Activated CD8-positive, alpha-beta memory T cell treated with anti-CD3 and anti-CD28 coated beads, Interleukin-2, amount 10 ng/mL, durations not matched to agents 7 days and 5 days (primary cell): ENCODE measurements at places on chromosomes 1 and 21.

GRCh38 chr1:215082532-215083382 is at the start of gene KCNK2:
TSS of gene KCNK2 (plus strand) at chr1:215082737. CDS start at chr1:215083386, 649 bp downstream.
- DNase-seq: no peak

DNA sequence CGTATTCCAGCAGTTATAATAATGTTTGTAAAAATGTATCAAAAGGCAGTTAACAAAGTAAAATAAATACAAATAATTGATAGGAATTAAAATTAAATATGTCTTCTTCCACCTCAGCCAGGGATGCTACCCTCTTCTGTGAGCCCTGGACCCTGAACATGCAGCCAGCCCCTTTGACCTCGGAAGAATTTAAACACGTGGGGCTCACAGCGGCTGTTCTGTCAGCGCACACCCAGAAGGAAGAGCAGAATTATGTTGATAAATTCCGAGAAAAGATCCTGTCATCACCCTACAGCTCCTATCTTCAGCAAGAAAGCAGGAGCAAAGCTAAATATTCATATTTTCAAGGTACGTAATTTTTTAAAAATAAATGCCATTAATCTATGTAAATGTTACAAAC is 26.5 kb downstream of the UTS2 start:
- DNase-seq: no peak

GRCh38 chr1:51679435-51679834 is 62.5 kb downstream of the OSBPL9 start:
- DNase-seq: no peak

- no peak for DNase-seq
Measured at GRCh38 chr1:236311040-236311439, 29.3 kb upstream of the ERO1B start.

DNA sequence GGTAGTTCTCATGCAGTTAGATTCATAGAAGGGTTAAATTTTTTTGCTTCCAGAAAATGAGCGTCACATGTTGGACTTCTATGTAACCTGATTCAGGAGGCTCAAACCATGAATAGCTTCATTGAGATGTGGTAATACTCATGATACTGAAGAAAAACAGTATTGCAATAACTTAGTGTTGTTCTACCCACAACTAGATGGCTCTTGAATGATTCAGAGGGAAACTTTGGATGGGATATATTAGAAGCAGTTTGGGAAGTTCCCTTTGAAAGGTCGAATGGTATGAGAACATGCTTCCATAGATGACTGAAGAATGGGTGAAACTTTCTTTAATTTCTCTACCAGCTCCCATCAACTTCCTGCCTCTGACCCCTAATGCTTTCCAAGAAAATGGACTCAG is 211.7 kb upstream of the PTGFR start:
- DNase-seq: no peak

GRCh38 chr21:16775076-16775475 is 737.8 kb upstream of the CXADR start:
- no peak for DNase-seq

DNA sequence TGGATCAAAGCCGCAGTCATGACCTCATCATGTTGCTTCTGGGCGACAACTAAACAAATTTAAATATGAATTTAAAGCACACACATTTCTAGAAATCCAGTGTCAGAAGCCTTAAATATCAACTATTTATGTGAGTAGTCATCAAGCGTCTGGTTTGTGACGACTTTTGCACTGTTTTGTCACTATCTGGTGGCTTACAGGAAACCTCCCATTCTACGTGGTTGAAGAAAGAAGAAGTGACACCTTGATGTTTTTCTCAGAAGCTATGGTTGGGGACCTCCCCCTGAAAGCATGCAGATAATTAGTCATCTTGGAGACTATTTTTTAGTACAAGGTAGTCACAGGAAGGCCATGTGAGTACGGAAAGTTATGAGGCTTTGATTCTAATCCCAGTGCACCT is 58.5 kb downstream of the TENT5C start:
- peak; percentile 88 for DNase-seq

- no peak for DNase-seq
Measured at GRCh38 chr1:110708974-110709440, 34.3 kb upstream of the KCNA3 start.

DNA sequence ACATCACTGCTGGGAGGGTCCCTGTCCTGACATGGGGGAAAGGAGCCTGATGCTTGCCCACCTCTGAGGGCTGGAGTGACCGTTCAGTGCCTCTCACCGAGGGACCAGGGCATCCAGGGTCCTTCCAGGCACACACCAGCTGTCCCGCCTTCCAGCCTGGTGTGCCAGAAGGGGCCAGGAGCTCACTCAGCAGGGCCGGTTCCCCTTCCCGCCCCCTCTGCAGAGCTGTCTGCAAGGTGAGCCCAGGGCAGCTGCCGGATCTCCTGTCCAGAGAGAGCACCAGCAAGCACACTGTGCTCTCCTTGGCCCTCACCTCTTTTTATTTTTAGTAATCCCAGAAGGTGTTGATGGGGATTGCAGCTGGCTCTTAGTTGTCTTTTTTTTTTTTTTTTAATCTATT is 16.9 kb downstream of the H6PD start:
- DNase-seq: no peak

- peak; percentile 96 for DNase-seq
Measured at GRCh38 chr1:26287033-26287711, 7.3 kb downstream of the SH3BGRL3 start.

- DNase-seq: no peak
Measured at GRCh38 chr1:208058267-208058666, 147.3 kb upstream of the CD34 start.

DNA sequence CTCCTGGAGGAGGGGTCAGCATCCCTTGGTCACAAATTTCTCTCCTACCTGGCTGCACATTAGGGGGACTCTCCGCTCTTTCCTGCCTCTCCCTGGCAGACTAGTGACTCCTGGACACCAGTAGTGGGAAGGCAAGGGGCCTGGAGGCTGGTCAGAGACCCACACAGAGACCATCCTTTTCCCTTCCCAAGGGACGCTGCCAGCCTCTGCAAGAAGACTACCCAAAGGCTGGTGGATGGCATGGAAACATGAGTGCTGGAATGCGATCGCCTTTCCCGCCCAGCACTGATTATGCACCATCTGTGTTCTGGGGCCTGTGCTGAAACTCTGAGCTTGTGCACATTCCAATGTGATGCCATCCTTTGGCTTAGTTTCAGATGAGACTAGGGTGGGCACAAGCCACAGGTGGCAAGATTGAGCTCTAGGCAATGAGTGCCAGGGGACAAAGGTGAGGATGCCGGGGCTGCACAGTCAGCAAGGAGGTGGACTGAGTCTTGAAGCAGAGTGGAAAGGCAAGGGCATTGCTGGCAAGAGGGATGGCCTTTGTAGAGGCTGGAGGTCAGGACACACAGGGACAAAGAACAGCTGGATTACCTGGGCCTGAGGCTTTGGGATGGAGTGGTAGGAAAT is 12.6 kb upstream of the EPS8L3 start:
- DNase-seq: no peak

DNA sequence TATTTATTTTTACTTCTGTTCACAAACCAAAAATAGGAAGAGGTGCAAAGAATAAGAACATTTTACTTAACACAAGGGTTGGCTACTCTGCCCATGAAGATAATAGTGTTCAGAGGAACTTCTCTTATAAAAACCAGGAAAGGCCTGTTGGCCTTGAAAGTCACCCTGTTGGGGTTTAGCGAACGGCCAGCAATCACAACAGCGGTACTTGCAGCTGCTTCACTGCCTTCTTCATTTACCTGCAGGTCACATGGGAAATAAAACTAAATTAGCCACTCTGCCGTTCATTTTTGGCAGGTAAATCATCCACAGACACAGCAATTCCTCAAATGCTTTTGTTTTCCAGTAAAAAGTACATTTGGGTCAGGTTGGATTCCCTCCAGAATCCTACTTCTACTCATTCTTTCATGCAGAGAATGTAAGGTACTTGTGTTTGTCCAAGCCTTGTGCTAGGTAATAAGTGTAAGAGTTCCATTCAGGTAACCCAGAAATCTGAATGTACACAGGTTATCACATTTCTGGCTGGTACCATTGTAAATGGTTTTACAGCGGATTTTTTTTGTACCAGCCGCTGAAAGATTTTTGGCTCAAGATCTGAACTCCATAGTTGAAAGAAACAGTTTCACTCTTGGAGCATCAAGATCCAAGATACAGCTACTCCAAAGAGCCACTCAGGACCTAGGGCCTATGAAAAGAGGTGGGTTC is 13.1 kb downstream of the SERPINC1 start:
- DNase-seq: no peak

DNA sequence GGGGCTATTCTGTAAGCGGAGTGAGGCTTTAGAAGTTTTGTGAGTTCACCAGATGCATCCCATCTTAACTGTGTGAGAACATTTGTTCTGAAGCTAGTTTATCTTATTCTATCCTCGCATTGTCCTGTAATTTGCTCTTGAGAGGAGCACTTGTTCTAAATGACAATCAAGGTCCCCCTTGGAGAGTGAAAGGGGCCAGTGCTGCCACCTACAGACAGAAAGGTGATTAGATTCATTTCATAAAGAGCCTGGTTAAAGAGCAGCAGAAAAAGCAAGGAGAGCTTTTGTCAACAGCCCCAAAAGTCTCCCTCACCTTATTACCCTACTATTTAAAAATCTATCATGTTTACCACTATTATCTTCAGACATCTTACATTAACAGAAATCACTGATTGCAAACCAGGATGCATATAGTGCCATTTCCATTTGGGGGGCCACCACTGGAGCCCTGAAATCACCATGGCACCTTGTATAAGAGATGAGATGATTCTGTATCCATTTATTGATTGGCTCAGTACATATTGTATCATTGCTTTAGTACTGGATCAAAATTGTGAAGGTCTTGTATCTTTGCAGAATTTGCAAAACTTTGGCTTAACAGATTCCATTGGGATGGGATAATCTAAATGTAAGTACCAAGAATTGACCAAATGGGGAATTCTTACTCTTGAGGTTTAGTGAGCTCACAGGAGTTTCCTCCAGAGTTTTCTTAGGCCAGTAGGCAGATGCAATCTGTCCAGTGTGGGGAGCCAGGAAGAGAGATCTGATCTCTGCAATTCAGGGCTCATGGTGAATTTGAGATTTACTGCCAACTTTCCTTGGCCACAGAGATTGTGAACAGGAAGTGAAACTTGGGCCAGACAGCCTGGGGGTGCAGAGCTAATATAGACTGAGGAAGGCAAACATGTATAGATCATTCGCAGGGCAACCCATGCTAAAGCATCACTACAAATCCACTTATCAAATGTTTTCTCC is 64.3 kb upstream of the TRABD2B start:
- DNase-seq: no peak

- DNase-seq: no peak
Measured at GRCh38 chr1:245651093-245651492, 496.3 kb downstream of the KIF26B start.

- DNase-seq: peak; percentile 8
Measured at GRCh38 chr1:109816175-109816811, 52.6 kb upstream of the EPS8L3 start.

- no peak for DNase-seq
Measured at GRCh38 chr1:38834221-38834782, 25.3 kb downstream of the RRAGC start.

GRCh38 chr1:47751996-47752451 is 245.2 kb downstream of the TRABD2B start:
- DNase-seq: no peak

GRCh38 chr1:236471653-236472052 is 52.1 kb upstream of the LGALS8 start:
- DNase-seq: no peak

GRCh38 chr1:32988665-32989064 is 24.1 kb upstream of the RNF19B start:
- no peak for DNase-seq

GRCh38 chr1:244010191-244010590 is 40.9 kb upstream of the ZBTB18 start:
- no peak for DNase-seq

- no peak for DNase-seq
Measured at GRCh38 chr1:151512801-151513625, 1.8 kb downstream of the CGN start.

DNA sequence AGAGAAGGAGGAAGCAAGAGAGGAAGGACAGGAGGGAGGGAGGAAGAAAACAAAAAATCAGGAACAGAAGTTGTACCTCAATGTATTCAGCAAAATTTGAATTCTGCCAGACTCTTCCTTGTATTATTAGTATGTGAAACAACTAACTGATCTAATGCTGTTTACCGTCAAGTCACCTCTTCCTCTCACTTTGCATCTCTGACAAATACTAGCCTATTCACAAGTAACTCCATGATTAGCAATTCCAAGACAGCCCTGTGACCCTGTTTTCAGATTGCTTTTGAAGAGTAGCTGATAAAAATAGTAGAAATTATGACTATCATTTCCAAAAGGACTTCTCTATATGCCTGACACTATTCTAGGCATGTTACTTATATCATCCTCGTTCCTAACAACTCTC is 445.4 kb downstream of the NEGR1 start:
- DNase-seq: no peak

GRCh38 chr1:170200621-170201397 is 55.0 kb downstream of the NTMT2 start:
- DNase-seq: no peak

DNA sequence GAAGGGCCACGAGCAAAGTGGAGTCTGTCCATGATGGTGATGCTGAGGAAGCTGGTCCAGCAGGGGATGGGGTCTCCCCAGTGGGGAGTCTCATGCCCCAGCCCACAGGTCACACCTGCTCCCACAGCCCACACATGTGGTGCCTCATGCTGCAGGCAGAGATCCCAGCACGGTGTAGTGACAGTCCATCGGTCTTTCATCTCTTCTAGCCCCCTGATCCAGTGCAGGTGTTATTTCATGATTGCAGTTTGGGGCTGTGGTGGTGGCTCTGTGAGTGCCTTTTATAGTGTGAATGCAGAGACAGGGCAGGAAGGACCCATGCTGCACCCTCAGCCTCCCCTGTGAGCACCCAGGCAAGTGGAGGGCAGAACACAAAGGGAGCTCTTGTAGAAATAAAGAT is 45.0 kb downstream of the UBASH3A start:
- DNase-seq: no peak

DNA sequence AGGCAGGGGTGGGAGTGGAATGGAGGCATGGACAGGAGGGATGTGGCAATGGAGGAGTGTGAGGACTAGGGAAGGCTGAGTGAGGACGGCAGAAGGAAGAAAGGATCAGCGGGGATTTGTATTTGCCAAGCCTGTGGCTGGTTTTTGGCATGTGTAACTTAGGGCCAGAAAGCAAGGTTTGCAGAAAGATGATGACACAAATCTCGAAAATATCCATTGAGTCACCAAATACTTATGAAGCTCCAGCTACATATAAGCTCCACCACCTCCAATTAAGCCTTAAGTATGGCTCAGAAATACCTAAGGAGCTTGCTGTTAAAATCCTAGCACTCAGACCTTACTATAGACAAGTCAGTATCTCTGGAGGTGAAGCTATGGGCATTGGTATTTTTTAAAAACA is 90.1 kb downstream of the OMA1 start:
- no peak for DNase-seq

DNA sequence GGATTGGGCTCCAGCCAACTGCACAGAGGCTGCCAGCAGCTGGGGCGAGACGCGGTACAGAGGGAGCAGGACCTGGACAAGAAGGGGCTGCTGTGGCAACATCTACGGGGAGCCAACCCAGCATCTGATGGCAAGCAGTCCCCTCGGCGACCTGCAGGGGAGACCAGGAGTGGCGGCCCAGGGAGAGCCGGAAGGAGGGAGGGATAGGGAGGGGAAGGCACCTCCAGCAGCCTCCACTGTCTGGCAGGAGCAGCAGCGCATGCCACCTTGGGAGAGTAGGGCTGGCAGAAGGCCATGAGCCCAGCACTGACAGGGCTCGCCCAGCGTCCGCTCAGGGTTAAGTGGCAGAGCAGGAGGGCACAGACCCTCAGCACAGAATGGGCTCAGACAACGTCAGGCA is 17.3 kb downstream of the CHD5 start:
- no peak for DNase-seq
